ENCODE measurements at places on chromosomes 13 and 19.

GRCh38 chr13:112648101-112648500, 41.7 kb upstream of the ATP11A start:
- DNase-seq, result no peak

DNA sequence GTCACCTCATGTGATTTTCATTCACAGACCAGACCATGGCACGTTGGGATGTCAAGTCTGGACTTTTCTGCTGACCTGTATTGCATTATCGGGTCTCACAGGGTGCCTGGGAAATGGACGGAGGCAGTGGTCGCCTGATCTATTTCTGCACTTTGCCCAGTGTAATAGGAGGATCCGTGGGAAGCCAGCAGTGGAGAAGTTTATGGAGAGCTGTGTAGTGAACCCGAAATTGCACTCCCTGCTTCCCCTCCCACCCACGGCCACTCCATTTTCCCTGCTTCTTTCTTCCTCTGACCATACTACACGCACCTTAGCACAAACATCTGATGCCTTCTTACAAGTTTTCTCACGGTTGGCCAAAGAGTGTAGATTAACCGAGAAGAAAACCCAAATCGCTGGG, 16.9 kb downstream of the EFNB2 start:
- no peak for DNase-seq

GRCh38 chr13:46556418-46556779, 3.4 kb downstream of the LRCH1 start:
- no peak for DNase-seq

- DNase-seq, result no peak
These were observed 1.2 kb upstream of the CFD start for GRCh38 chr19:858284-858683.

DNA sequence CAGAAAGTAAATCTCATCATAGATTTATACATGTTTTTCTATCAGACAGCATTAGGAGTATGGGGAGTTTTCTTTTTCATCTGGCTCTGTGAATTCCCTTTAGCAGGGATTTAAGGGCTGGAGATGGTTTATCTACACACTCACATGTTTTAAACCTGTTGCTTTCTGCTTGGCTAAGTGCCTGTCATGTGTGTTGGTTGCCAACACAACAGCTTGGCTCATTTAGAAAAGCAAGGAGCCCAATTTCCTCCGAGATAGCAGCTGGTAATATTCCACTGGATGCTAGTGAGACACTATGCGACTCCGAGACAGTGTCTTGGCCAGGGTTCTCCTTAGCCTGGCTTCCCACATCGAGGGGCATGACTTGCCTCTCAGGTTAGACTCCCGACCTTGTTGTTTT, 83.3 kb downstream of the KLF5 start:
- DNase-seq, result no peak

DNA sequence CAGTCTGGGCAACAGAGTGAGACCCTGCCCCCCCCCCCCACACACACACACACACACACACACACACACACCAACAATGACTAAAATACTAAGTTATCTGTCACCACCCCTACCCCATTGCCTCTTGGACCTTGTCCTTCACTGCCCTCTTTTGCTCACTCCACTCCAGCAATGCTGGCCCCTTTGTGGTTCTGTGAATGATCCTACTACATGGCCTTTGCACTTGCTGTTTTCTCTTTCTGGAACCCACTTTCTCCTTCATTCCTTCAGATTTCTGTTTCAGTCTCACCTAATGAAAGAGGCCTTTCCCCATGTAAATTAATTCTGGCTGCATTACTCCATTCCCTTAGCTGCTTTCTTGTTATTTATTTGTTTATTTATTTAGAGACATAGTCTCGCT, 2.5 kb upstream of the SAMD4B start:
- no peak for DNase-seq

DNA sequence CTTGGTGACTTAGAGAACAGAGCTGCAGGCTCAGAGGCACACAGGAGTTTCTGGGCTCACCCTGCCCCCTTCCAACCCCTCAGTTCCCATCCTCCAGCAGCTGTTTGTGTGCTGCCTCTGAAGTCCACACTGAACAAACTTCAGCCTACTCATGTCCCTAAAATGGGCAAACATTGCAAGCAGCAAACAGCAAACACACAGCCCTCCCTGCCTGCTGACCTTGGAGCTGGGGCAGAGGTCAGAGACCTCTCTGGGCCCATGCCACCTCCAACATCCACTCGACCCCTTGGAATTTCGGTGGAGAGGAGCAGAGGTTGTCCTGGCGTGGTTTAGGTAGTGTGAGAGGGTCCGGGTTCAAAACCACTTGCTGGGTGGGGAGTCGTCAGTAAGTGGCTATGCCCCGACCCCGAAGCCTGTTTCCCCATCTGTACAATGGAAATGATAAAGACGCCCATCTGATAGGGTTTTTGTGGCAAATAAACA, 9.9 kb downstream of the APOC1 start:
- no peak for DNase-seq

DNA sequence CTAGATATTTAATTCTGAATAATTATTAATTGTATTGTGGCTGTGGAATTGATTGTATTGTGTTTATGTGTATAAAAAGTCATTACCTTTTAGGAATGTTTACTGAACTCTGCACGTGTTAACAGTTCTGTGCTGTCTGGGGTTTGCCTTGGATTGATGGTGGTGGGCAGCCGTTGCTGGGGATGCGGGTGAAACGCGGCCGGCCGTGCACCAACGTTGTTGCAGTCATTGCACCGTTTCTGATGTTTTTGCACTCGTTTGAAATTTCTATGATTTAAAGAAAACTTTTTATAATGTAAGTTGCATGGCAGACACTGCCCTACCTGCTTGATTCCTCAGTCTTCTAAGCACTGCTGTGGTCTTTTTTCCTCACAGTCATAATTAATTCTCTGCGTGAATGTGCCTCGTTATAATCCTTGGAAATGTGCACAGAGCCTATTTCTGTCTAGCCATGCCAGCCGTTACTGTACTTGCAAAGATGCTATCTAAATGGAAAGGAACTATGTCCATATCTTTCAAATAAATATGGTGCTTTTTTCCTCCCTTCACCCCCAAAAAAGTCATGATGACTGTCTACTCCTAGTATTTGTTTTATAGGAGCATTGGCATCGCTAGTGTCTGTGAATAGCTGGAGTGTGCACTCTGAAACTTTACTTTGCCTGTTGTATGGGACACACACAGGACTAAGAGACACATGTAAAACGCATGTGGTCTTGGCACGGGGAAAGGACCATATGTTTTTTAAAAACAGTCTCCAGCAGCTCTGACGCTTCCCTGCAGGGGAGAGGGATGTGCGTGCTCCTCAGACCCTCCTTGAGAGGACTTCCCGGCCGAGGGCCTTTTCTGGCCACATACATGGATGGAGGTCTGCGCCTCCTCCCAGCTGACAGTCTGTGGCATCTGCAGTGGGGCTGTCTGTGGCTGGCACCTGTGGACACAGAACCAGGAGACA, 40.7 kb upstream of the MCF2L start:
- no peak for DNase-seq
